CD4-positive, alpha-beta T cell treated with Interferon alpha-2 for 1 hour (primary cell): ENCODE measurements at places on chromosomes 2 and 18.
A peak's percentile ranks its signal among the peaks of the same experiment; 100 is the strongest.

- no peak for DNase-seq
These were observed 297.9 kb upstream of the SIX2 start for GRCh38 chr2:45307147-45307546.

GRCh38 chr18:23495723-23496440 is 7.4 kb upstream of the RMC1 start:
- DNase-seq = no peak

GRCh38 chr2:164662868-164663631 is 41.8 kb upstream of the GRB14 start:
- DNase-seq = no peak

GRCh38 chr2:213764849-213765248 is 480.6 kb downstream of the SPAG16 start:
- no peak for DNase-seq

DNA sequence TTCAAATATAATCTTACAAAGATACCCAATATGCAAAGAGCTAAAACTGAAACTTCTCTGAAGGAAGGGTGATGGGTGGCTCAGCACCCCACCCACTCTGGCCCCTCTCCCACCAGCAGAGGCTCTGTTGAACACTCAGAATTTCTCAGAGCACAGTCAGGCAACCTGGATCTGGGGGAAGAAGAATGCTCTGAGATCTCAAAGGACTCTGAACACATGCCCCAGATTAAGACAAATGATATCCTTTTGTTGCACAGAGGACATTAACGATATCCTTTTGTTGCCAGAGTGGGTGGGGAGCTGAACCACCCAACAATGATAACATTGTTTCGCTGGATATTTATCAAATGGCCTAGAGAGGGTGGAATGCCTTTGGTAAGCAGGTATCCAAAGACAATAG is 104.8 kb downstream of the LBH start:
- no peak for DNase-seq

GRCh38 chr2:195734395-195734794 is 77.4 kb downstream of the SLC39A10 start:
- DNase-seq = no peak

GRCh38 chr2:18703555-18703954 is 114.2 kb upstream of the NT5C1B start:
- DNase-seq = no peak

DNA sequence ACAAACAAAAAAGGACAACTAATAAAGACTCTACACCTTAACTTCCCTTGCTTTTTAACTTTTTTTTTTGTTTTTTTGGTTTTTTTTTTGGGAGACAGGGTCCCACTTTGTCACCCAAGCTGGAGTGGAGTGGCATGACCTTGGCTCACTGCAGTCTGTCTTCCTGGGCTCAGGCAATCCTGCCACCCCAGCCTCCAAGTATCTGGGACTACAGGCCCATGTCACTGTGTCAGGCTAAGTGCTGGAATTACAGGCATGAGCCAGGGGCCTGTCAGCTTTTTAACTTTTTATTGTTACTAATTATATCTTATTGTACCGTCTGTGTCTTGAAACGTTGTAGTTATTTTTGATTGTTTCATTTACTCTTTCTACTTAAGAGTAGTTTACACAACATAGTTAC is 25.5 kb downstream of the WDR7 start:
- no peak for DNase-seq

- no peak for DNase-seq
These were observed 65.0 kb downstream of the NFATC1 start for GRCh38 chr18:79460481-79461300.

GRCh38 chr18:48790226-48790863 is 160.4 kb downstream of the SMAD7 start:
- no peak for DNase-seq

GRCh38 chr18:76994086-76994654 is 138.4 kb downstream of the MBP start:
- DNase-seq = no peak

DNA sequence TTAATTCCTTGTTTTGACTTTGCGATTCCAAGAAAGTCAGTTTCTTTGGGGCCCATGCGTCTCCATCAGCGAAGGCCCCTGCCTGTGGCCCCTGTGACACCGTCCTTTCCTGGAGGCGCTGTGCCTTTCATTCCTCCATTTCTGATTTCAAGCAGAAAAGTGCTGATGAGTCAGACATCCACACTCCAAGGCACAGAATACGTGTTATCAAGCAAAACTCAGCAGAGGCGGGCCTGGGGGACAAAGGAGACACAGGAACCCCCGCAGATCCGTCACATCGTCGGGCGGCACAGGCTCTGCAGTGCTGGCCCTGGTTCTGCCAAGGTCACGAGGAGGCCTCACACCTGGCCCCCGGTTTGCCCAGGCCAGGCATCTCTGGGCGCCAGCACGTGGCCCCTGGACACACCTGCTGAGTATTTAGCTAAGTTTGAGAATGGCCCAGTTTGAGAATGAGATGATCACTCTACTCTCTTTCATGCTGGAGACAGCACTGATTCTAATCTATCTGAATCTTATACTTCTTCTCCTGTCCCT is 7.2 kb upstream of the SALL3 start:
- DNase-seq = no peak

DNA sequence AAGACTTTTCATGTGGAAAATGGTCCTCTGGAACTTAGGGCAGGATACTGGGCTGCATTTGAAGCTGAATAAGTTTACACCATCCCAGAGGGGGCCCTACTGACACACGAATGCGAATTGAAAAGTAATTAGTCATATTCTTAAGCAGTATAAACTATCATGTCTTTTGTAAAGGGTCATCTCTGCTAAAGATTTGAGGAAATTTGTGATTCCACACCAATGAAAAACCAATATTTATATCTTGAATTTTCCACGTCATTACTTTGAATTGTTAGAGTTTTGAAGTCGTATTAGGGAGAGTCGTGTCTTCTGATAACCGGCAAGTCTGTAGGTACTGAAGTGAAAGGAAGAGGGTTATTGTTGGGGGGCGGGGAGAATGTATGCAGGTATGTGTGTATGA is 4.1 kb upstream of the OTX1 start:
- no peak for DNase-seq

- no peak for DNase-seq
These were observed 317.0 kb downstream of the GALR1 start for GRCh38 chr18:77566604-77567003.

- DNase-seq = no peak
These were observed 428.5 kb downstream of the NUP35 start for GRCh38 chr2:183552716-183553115.

DNA sequence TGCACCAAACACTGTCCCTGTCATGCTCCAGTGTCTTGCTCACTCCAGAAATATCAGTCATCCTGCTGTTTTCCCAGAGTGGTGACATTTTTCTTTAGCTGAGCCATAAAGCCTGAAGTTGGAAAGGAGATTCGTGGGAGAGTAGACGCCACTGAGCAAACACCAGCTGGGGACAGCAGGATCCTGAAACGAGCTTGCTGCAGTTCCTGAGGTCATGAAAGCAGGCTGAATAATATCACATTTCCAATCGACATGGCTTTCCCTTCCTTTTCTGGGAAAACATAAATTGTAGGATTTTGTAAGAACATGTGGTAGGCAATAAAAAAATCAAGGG is 276.4 kb downstream of the CDCA7 start:
- no peak for DNase-seq

DNA sequence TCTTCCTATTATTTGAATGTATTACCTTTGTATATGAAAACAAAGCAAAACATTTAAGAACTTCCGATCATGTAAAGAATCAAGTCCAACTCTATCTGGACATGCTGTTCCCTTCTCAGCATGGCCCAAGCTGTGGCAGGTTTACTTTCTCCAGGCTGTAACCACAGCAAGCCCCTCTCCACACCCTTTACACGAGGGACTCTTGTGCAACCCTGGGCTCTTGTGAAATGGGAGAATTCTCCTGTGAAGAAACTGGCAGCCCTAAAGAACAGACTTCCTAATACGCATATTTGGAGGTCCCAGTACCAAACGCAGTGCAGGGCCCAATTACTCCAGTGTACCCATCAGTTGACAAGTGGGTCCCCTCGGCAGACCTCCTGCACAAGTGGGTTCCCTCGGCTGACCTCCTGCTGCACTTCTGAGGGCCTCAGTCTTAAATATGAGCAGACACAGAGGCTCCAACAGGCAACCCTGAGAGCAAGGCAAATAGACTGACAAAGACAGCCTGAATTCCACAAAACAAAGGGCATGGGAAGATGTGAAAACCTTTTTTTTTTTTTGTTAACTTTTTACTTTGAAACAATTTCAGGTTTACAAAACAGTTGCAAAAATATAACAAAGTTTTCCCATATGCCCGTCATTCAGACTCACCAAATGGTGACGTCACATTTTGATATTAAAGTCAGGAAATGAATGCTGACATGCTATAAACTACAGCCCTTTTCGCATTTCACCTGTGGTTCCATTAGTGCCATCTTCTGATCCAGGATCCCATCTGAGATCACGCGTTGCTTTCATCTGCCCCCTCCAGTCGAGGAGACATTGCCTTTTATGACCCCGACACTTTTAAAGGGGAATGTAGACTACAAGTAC is 78.2 kb downstream of the FBXO15 start:
- DNase-seq = no peak

DNA sequence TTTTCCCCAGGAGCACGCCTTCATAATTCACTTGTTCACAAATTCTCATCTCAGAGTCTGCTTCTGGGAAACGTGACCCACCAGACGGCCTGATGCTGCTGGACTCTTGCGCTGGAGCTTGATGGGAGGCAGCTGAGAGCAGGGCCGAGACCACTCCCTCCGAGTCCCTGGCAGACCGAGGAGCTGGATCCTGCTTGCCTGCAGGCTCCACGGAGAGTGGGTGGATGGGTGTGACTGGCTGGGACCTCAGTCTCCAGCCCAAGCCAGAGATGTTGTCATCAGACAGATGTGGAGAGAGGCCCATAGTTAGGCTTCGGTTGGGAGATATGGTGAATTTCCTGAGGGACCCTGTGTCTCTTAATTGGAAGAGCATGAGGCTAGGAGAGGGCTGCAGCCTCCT is 76.4 kb downstream of the TSN start:
- DNase-seq = no peak

DNA sequence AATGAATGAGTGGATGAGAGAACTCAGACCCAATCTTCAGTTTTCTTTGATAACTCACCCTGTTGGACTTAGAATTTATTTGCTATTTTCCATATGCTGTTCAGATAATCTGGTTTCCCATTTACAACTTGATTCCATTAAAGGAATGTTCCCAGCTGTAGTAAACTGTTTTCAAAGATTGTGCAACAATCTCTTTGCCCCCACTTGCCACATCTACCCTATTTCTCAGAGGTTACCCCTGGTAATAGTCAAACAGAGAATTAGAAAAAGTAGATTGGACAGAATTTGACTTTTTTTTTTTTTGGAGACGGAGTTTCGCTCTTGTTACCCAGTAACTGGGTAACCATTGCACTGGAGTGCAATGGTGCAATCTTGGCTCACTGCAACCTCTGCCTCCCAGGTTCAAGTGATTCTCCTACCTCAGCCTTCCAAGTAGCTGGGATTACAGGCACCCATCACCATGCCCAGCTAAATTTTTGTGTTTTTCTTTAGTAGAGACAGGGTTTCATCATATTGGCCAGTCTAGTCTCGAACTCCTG is 93.4 kb upstream of the SIX2 start:
- DNase-seq = no peak

GRCh38 chr2:158191076-158191895 is 89.6 kb downstream of the UPP2 start:
- peak; percentile 47 for DNase-seq

DNA sequence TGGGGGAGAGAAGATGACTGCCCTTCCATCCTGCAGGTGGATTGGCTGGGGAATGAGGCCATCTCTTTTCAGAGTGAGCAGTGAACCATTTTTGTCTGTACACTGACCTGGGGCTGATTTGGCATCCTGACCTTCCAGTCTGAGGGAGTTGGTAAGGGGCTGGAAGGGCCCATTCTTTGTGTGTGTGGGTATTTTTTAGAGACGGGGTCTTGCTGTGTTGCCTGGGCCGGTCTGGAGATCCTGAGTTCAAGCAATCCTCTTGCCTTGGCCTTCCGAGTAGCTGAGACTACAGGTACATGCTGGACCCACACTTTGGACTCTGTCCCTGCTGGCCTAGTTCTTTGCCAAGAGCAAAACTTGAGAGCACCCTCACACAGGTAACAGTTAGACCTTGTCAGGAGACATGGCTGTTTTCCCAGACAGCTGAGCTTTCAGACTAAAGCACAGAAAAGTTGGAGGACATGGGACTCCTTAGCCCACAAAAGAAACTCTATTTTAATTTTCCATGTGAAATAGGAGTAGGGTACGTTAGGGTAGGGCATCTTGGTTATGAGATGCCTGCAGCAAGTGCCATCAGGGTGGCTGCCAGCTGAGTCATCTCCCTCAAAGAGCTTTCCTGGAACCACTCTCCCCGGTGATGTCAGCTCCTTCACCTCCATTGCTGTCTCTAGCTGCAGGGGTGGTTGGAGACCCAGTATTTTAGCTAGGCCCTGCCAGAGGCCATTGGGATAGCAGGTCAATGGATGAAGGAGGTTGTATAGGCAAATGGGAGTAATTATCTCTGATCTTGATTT is 60.7 kb downstream of the DGKD start:
- DNase-seq = no peak

DNA sequence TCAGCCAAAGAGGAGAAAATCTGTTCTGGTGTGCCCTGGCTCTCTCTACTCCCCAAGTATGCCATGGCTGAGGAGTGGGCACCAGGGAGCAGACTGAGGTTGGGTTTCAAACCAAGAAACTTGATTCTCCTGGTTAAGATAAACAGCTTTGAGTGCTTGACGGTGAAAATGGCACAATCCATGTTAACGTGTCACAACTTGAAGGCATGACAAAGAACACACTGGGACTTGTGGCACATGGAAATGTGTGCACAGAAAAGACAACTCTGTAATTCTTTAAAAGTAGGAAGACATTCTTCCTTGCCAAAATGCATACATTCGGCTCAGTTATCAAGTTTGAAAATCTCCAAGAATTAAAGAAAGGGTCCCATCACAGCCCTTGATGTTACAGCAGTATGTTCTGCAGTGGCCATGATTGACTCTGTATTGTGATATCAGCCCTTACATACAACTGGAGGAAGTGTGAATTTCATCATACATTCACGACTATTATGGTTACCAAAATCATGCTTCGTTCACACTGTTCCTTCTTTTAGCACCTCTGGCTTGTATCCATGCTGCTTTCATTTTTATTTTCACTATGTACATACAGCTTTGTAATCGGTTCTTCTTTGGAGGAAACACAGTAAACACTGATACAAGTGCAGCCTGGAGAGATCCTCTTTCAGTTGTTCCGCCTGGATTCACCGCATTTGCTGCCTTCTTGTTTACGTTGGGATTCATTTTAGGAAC is 15.6 kb upstream of the ACTG2 start:
- no peak for DNase-seq
